Activated CD4-positive, alpha-beta T cell treated with anti-CD3 and anti-CD28 coated beads for 24 hours (primary cell): ENCODE measurements at places on chromosomes 6 and 20.

- no peak for DNase-seq
Observed at GRCh38 chr20:38412877-38413577, 22.1 kb downstream of the SNHG17 start.

DNA sequence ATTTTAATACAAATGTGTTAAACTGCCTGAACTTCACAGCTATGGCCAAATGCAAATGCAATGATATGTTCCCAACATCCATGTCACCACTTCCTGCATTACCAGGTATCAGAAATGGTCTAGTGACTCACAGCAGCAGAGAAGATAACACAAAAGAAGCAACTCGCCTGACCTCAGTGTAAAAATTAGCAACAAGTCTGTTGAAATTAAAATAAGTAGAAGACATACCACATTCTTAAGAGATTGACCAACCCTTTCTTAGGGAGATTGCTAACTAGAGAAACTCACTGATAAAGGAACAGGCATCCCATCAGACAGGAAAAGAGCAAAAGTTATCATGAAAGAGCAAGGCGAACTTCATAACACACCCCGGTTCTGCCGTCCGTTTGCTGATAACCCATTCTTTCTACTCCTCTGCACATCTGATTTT, 45.1 kb downstream of the RNASET2 start:
- no peak for DNase-seq

GRCh38 chr6:82183642-82184282, 63.8 kb downstream of the IBTK start:
- DNase-seq: no peak

- no peak for DNase-seq
Observed at GRCh38 chr6:89596056-89596455, 42.5 kb downstream of the LYRM2 start.

- DNase-seq: no peak
Observed at GRCh38 chr20:8851446-8851845, 217.4 kb upstream of the PLCB4 start.

- DNase-seq: no peak
Observed at GRCh38 chr6:3314176-3314575, 55.4 kb downstream of the PSMG4 start.

- no peak for DNase-seq
Observed at GRCh38 chr20:42123981-42124473, 505.9 kb upstream of the CHD6 start.

DNA sequence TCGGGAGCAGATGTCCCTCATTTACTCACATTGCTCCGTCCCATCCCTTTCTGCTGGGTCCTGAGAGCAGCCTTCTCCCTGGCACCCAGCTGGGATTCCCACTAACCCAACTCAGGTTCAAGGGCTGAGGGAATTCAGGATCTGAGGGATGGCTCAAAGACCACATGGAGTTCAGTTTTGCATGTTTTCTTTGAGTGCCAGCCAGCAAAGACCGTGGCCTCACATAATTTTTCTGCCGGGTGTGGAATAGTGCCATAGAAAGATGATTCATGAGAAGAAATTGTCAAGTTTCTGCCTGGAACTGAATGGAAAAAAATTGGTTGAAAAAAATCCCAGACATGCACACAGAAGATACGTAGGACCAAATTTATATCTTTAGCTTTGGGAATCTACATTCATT, 168.6 kb downstream of the CD83 start:
- no peak for DNase-seq

GRCh38 chr6:31592396-31592771, 422 bp downstream of the NCR3 start:
- no peak for DNase-seq
